SW 1271 (cell line): ENCODE measurements at places on chromosomes 12 and 14.

DNA sequence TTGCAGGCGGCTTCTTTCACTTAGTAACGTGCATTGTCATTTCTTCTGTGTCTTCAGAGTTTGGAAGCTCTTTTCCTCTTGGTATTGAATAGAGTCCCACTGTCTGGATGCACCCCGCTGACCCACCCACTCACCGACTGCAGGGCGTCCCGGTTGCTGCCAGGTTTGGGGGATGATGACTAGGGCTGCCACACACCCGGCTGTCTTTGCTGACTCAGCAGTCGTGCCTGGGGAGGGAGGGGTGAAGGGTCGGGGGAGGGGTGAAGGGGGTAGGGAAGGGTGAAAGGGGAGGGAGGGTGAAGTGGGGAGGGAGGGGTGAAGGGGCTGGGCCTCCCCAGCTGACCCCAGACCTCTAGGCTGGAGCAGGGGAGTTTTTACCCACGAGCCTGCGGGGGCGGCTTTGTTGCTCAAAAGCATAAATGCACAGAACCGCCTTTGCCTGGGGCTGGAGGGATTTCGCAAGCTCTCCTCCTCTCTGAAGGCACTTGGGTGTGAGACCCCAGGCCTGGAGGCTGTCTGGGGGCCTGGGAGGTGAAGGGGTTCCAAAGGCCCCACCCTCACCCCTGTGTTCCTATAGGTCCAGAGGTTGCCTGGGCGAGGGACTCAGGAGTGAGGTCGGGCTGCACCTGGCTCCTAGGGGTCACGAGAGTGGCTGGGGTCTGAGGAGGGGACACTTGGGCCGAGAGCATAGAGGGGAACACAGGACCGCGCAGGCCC is 31.3 kb upstream of the ULK1 start:
- DNase-seq: no peak

GRCh38 chr12:103523771-103524170 is 28.0 kb upstream of the C12orf42 start:
- no peak for DNase-seq

- DNase-seq: no peak
Observed at GRCh38 chr14:93068711-93069110, 47.0 kb downstream of the ITPK1 start.

GRCh38 chr12:91885851-91886731 is 259.6 kb downstream of the BTG1 start:
- no peak for DNase-seq

- no peak for DNase-seq
Observed at GRCh38 chr12:3274664-3275063, 197.5 kb downstream of the TSPAN9 start.

DNA sequence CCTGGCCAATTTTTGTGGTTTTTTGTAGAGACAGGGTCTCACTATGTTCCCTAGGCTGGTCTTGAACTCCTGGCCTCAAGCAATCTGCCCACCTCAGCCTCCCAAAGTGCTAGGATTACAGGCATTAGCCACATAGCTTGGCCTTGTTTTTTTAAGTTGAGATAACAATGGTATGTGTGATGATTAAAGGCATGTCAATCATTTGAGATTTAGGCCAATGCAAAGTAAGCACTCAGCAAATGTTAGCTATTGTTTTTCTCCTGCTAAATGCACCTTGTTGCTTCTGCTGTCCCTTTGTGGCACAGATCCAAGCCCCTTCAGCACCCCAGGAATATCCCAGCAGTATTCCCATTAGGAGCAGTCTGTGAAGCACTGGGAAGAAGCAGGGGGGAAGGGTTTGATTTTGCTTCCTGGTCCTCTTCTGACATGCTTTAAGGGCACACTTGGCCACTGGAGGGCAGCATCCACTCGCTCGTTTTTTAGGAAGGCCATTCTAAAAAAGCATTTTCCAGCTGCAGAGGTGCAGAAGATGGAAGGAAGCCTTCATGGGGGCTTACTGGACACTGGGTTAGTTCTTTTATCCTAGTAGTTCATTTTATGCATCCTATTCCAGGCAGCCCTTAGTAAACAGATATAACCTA is 70.2 kb upstream of the ZFP36L1 start:
- DNase-seq: peak; percentile 56

GRCh38 chr14:24670594-24670993 is 36.6 kb upstream of the GZMB start:
- no peak for DNase-seq

DNA sequence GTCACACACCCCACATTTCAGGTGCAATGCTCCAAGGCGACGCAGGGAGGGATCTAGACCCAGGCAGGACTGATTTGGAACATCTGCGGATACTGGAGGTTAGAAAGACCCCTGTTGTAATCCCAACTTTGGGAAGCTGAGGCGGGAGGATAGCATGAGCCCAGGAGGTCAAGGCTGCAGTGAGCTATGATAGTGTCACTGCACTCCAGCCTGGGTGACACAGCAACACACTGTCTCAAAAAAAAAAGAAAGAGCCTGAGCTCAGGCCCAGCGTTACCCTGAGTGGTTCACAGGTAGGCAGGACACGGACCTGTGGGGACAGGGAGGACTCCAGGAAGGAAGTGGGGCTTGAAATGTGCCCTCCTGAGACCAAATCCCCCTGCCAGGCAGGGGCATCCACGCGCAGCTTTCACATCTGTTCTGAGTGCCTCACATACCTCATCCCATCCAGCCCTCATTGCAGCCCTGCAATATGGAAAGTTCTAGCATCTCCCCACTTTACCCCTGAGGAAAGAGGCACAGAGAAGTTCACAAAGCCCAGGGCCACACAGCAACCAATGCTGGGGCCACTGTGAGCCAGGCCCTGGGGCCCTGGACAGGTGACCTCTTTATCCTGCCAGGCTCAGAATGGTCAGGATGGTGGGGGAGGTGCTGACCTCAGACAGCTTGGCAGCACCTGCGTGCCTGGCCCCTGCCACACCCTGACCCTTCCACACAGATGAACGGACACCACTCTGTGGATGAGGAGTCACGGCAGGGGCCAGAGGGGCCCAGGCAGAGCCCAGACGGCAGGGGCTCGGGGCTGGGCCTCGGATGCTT is 34.1 kb downstream of the CCDC85C start:
- no peak for DNase-seq

- DNase-seq: no peak
Observed at GRCh38 chr12:5097786-5098185, 54.1 kb downstream of the KCNA5 start.

DNA sequence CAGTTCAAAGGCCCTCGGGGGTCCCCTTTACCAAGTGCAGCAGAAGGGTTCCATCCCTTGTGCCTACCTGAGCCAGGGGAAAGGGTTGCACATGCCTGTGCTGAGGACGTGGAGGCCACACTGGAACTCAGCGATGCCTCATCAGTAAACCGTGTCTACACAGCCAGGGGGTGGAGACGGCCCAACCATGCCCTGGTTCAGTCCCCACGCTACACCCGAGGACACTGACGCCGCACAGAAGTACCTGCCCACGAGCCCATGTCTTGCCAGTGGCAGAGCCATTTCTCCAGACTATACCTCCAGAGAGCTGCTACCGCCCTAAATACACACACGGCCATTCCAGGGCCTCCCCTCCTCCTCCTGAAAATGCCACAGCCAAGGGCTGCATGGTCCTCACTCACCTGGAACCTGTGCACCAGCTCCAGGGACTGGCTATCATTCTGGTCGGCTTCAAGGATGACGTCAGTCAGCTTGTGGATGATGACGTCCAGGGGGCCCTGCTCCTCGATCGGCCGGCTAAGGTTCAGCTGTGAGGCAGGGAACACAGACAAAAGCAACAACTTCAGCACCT is 93.4 kb downstream of the CHGA start:
- DNase-seq: no peak

GRCh38 chr14:67765192-67765834 is 51.1 kb downstream of the ZFYVE26 start:
- DNase-seq: no peak

GRCh38 chr12:88313554-88313953 is 171.4 kb downstream of the TMTC3 start:
- no peak for DNase-seq

GRCh38 chr14:75170772-75171171 is 5.6 kb downstream of the TMED10 start:
- no peak for DNase-seq

DNA sequence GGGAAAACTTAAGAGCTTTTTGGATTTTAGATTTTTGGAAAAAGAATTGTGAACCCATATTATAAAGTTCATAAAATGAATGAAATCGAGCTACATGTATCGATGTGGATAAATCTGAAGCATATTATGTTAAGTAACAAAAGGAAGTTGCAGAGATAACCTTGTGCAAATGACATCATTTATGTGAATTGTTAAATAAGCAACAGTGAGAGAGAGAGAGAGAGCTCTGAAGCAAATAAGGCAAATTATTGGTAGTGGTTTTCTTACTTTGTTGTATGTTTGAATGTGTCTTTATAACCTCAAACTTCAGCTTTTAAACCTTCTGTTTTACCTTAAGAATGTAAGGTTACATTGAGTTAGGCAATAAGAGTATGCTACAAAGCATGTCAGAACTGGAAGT is 78.8 kb downstream of the ERC1 start:
- DNase-seq: no peak

DNA sequence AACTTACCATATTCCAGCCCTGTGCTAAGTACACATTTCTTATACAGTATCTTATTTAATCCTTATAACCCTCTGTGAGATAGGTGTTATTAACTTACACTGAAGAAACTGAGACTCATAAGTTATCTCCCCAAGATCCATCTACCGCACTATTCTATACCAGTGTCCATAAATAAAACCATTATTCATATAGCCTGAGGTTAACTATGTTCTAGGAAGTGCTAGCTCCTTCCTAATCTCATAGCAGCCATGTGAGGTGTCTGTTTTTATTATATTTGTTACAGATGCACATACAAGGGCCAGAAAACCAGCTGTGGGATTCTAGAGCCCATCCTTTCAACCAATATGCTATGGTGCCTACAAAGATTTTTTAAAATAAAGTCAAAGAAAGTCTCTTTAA is 100.3 kb upstream of the RAP1B start:
- no peak for DNase-seq

DNA sequence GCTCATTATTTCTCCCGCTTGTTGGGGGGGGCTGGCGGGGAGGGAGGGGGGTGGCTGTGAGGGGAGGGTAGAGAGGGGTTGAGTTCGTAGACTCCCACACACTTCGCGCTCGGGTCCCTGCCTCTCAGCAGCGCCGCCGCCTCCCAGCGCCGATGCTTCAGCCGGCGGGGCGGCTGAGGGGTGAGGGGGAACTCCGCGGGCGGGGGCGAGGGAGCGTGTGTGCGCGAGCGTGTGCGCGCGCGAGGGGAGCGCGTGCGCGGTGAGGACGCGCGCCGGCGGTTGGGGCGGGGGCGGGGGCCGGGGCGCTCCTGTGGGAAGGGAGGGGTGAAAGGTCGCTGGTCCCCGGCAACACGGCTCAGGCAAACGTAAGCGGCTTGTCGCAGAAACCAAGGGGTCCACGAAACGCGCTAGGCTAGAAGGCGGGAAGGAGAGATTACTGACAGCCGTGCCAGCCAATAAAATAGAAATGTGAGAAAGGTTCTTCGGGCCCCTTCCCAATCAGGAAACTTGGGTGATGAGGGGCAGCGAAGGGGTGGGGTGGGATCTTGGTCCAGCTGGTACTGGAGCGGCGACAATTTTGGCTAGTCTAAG is 343 bp upstream of the NOVA1 start:
- DNase-seq: peak; percentile 94

DNA sequence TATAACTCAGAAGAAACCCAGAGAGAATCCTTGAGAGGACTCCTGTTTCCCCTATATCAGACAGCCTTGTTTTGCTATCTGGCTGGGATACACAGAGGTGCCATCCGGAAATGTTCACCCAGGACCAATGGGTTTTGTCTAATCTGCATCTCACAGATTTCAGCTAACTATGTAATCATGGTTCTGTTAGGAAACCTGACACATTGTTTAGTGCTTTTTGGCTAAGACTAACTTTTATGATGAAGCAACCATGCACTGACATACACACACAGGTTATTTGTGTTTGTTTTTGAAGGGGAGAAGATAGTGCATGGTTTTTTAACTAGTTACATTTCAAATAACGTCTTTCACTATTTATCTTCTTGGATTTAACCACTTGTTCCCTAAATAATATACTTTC is 245.2 kb downstream of the AKAP6 start:
- no peak for DNase-seq

- DNase-seq: no peak
Observed at GRCh38 chr14:102652194-102652593, 59.7 kb downstream of the RCOR1 start.

DNA sequence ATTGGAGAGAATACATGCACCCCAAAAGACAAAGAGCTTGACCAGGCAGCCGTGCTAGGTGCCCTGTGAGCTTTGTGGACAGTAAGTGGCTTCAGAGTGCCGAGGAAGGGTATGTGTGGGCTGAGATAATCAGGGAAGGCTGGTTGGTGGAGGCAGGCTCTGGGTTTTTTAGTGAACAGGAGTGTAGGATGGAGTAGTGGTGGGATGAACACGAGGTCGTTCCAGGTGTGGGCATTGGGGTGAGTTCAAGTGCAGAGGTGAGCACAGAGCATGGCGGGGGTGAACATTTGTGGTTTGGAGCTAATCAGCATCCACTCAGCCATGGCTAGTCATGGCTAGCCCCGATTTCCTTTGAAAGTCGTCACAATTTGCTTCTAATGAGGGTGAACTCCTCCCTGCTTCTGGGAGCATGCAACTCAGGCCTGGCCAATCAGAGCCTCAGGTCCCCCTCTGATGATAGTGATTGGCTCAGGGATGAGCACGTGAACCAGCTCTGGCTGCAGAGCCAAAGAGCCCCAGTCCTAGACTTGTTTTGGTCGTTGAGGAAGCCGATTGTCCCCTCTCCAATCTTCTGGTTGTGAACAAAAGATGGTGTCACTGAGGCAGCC is 40.7 kb upstream of the TCL1B start:
- no peak for DNase-seq

- DNase-seq: no peak
Observed at GRCh38 chr14:67536087-67536486, 3.0 kb downstream of the PLEKHH1 start.

DNA sequence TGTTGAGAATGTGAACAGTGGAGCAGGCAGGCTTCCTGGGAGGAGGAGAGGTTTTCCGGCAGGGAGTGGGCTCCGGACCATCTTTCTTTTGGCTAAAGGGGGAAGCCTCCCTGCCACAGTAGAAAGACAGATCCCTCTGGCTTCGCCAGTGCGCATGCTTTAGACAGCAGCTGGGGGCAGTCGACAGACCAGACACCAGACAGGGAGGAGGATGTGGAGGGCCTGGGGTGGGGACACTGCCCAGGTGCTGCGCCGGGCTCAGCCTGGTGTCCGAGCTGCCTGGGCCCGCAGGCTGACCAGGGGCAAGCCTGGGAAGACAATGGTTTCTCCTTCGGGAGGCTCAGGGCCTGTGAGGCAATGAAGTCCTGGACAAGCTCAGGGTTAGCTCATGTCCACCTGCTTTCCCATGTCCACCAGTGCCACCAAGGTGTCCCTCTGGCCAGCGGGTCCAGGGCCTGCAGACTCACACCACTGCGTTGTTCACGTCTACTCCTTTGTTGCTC is 67.3 kb downstream of the PRIMA1 start:
- DNase-seq: no peak

DNA sequence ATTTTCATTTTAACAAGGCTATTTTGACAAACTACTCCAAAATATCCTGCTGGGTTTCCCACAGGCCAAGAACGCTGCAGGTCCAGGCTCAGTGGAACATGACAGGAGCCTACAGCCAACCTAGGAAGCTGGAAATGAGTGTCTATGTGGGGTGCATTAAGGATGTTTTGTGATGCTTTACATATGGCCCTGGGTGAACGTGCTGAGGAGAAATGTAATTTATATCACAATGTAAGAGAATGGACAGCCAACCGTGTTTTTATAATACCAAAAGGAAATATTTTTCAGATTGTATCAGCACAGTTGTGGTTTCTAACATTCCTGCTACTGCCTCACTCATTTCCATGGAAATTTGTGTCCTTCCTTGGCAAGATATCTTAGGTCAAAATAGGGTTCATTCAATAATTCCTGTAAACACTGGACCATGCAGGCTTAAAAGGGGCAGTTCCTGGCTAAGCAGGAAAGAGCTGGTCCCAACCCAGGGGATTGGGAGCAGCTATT is 51.5 kb downstream of the ST8SIA1 start:
- DNase-seq: peak; percentile 82
